ENCODE measurements at places on chromosomes 5 and 9.

DNA sequence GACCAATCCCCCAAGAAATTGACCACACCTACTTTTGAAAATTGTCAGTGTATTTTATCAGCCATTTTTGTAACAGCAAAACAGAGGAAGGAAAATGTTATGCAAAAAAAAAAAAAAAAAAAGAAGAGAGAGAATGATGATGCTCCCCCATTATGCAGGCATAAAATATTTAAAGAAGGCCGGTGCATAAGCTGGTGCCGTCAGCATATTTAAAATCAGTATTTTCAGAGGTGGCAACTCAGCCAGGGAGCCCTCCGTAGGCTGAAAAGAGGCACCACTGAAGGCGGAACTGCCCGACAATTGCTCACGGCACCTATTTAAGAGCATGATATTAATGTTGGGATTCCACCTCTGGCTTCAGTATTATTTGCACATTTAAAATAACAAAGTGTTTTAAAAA lies 33.4 kb downstream of the IRX2 start:
- DNase-seq, result no peak
- no peaks in the 10 kb centered on the region for H3K27me3 ChIP-seq
- no peaks in the 10 kb centered on the region for H3K36me3 ChIP-seq
- no peaks in the 10 kb centered on the region for H3K4me1 ChIP-seq
- H3K4me3 ChIP-seq, result no peak overlapping the region

GRCh38 chr5:55151923-55152842 lies 7.8 kb upstream of the GPX8 start:
- H3K4me3 ChIP-seq, result no peak overlapping the region
- DNase-seq, result no peak
- H3K4me1 ChIP-seq, result no peaks in the 10 kb centered on the region
- H3K27me3 ChIP-seq, result no peaks in the 10 kb centered on the region
- H3K27ac ChIP-seq, result no peak overlapping the region
- no peaks in the 10 kb centered on the region for H3K36me3 ChIP-seq

- H3K27me3 ChIP-seq, result no peaks in the 10 kb centered on the region
- peaks cover 10% of the 10 kb centered on the region for H3K4me1 ChIP-seq
- DNase-seq, result no peak
- H3K4me3 ChIP-seq, result no peak overlapping the region
- H3K27ac ChIP-seq, result no peak overlapping the region
These were observed 42.9 kb upstream of the FAM120AOS start for GRCh38 chr9:93496285-93496684.

- no peaks in the 10 kb centered on the region for H3K4me1 ChIP-seq
- no peak overlapping the region for H3K4me3 ChIP-seq
- H3K27me3 ChIP-seq, result no peaks in the 10 kb centered on the region
- H3K36me3 ChIP-seq, result no peaks in the 10 kb centered on the region
These were observed 890.4 kb downstream of the EFNA5 start for GRCh38 chr5:106780355-106780754.

- H3K36me3 ChIP-seq, result peaks cover 9% of the 10 kb centered on the region
- H3K27me3 ChIP-seq, result no peaks in the 10 kb centered on the region
- H3K4me3 ChIP-seq, result no peak overlapping the region
- no peak overlapping the region for H3K27ac ChIP-seq
These were observed 1.3 kb downstream of the BBLN start for GRCh38 chr9:128161215-128161902.

DNA sequence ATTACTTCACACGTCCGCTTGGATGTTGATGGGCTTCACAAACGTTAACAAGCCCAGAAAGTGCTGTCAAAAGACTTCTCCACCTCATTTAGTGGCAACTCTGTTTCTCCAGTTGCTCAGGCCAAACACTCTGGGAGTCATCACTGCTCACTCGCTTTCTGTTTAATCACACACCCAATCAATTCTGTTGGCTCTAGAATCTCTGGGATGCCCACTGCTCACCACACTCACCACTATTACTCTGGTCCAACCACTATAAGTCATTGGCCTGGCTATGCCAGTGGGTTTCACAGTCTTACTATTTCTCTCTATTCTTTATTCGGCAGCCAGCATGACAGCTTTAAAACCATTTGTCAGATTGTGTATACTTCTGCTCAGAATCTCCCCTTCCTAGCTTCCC lies 163.5 kb downstream of the KDM4C start:
- no peak overlapping the region for H3K4me3 ChIP-seq
- no peaks in the 10 kb centered on the region for H3K27me3 ChIP-seq
- DNase-seq, result no peak
- peaks cover 5% of the 10 kb centered on the region for H3K4me1 ChIP-seq
- H3K27ac ChIP-seq, result no peak overlapping the region

GRCh38 chr5:104327801-104328200 lies 765.2 kb upstream of the NUDT12 start:
- H3K4me3 ChIP-seq, result no peak overlapping the region
- no peaks in the 10 kb centered on the region for H3K36me3 ChIP-seq
- H3K4me1 ChIP-seq, result no peaks in the 10 kb centered on the region
- no peaks in the 10 kb centered on the region for H3K27me3 ChIP-seq

DNA sequence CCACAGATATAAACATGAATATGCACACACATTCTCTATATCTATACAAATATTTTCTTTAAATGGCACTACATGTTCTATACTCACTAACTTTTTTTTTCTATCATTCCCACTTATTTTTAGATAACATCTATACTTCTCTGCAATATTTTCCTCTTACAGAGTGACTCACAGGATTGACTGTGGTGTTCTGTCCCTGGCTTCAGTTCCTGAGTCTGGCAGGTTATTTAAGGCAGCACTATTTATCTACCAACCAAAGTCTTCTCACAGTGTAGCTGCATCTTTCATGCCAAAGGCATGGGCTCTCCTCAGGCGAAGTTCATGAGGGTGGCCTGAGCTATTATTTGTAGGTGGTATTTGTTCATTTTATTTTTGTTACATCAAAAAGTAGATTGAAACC lies 409.0 kb downstream of the PRR16 start:
- no peaks in the 10 kb centered on the region for H3K4me1 ChIP-seq
- no peak for DNase-seq
- H3K27ac ChIP-seq, result no peak overlapping the region
- H3K4me3 ChIP-seq, result no peak overlapping the region
- no peaks in the 10 kb centered on the region for H3K27me3 ChIP-seq
- no peaks in the 10 kb centered on the region for H3K36me3 ChIP-seq

- H3K4me3 ChIP-seq, result no peak overlapping the region
- no peaks in the 10 kb centered on the region for H3K36me3 ChIP-seq
- H3K4me1 ChIP-seq, result no peaks in the 10 kb centered on the region
These were observed 124.1 kb upstream of the OTULINL start for GRCh38 chr5:14457476-14457875.

DNA sequence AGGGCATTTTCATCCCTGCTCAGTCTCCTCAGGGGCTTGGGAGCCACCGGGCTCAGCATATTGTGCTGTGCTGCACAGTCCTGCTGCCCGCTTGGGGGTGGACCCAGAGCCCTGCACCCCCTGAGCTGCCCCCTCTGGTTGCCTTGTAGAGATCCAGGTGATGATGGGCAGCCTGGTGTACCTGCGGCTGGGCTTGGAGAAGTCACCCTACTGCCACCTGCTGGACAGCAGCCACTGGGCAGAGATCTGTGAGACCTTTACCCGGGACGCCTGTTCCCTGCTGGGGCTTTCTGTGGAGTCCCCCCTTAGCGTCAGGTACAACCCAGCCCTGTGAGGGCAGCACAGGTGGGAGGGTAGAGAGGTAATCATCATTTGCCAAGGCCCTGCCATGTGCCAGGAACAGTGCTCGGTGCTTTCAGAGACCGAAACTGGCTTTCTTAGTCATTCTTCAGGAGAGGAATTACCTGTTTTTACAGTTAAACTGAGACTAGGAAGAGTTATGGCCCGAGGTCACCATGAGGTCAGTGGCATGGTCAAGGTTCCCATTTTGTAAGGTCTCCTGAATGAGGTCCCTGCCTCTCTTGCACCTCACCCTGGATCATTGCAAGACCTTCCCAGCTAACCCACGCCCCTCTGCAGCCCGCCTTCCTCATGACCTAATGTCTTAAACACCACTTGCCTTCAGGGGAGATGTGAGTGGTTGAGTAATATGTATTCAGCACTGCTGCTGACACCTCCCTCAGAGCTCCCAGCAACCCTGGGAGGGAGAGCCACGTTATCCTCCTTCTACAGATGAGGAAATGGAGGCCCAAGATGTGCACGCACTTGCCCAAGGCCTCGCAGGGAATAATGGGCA lies 7.5 kb downstream of the NHP2 start:
- no peaks in the 10 kb centered on the region for H3K4me1 ChIP-seq
- peak overlapping the region; percentile 8 for H3K27ac ChIP-seq
- no peak overlapping the region for H3K4me3 ChIP-seq
- H3K36me3 ChIP-seq, result peaks cover 79% of the 10 kb centered on the region
- DNase-seq, result peak; percentile 57
- no peaks in the 10 kb centered on the region for H3K27me3 ChIP-seq

DNA sequence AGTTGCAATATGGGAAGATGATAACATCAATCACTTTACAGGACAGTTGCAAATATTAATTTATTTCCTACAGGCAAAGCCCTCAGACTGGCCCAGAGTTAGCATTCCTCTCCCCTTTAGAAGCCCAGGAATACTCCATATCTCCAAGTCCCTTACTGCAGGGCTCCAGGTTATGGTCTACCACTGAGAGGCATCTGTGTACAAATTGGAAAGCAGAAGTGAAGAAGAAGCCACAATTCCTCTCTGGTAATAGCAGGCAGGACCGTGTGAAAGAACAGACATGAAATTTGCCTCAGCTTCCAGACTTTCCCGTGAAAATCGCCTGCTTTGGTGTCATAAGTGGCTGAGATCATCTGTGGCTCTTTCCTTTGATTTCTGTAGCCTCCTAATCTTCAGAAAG lies 289.6 kb downstream of the GLIS3 start:
- H3K4me1 ChIP-seq, result no peaks in the 10 kb centered on the region
- no peaks in the 10 kb centered on the region for H3K36me3 ChIP-seq
- H3K27ac ChIP-seq, result no peak overlapping the region
- no peak overlapping the region for H3K4me3 ChIP-seq

DNA sequence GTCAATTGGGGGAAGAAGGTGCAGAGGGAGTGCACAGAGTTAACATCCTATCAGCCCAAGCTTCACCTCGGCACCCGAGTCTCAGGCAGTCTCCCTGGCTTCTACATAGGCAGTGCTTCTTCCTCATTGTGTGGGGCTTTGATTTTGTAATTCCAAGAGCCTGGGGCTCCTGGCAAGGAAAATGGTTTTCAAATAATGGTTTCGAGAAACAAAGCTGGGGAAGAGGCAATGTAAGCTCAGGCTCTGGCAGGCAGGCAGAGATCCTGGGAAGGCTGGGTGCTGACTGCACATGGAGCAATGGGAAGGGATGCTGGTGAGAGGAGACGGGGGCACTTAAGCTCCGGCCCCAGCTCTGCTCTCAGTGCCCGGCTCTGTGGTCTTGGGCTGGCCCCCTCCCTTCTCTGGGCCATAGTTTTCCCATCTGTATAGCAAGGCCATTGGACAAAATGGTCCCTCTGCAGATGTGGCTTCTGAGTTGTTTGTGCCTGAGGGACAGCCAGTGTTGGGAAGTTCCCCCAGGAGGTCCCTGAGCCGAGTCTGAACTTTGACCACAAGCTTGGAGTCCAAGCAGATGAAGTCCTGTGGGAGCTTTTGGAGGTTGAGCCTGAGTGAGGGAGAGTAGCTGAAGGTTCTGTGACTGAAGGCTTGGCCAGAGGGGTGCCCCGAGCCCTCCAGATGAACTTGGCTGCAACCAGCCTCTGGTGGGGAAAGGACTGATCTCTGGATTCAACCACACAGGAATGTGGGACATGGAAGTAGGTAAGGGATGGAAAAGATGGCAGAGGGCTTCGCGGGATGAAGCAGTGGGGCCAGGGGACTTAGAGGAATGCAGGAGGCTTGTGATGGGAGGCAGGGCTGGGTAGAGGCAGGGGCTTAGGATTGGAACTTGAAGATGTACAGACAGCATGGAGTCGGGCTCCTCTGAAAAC lies 28.5 kb upstream of the IL17B start:
- no peaks in the 10 kb centered on the region for H3K4me1 ChIP-seq
- H3K4me3 ChIP-seq, result no peak overlapping the region
- no peak for DNase-seq
- no peak overlapping the region for H3K27ac ChIP-seq

GRCh38 chr5:175655411-175655810 lies 2.5 kb upstream of the HRH2 start:
- H3K4me1 ChIP-seq, result peaks cover 69% of the 10 kb centered on the region
- no peaks in the 10 kb centered on the region for H3K36me3 ChIP-seq
- H3K4me3 ChIP-seq, result no peak overlapping the region
- no peak overlapping the region for H3K27ac ChIP-seq

Data from effector memory CD4-positive, alpha-beta T cell (primary cell).